ENCODE measurements at places on chromosomes 6 and 20. TPM values are rescaled to one million over a fixed set of nuclear protein-coding genes. Genes with fewer than 3 reads are reported as not detected.
A peak's percentile ranks its signal among the peaks of the same experiment; 100 is the strongest.

CST7 gene
- total RNA-seq = 1.1 TPM

CST2 gene
- total RNA-seq = not detected

DNA sequence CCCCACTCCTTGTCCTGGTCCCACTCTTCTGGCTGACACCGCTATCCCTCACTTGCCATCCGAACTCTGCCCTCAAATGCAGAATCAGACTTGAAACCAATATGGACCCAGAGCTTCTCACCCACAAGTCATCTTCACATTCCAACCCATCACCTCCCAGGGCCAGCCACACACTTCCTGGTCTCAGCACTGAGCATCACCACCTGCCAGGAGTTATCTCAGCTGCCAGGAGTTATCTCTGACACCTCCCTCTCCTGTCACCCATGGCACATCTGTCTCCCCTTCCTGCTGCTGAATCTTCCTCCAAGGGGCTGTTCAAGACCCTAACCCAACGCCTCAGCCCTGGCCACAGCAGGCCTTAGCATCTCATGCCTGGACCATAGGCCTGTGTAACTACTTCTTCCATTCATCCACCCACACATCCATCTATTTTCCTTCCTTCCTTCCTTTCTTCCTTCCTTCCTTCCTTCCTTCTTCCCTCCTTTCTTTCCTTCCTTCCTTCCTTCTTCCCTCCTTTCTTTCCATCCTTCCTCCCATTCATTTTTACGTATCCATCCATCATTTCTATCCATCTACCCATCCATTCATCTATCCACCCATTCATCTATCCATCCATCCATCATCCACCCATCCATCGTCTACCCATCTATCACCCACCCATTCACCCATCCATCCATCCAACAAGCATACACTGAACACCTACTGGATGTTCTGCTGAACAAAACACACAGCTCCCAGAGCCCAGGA is 74.6 kb upstream of the NNAT start:
- no peak for DNase-seq

- no peak for DNase-seq
These were observed 19.3 kb upstream of the SASH1 start for GRCh38 chr6:148323344-148323743.

- DNase-seq = peak; percentile 81
These were observed 43.4 kb upstream of the ESR1 start for GRCh38 chr6:151763938-151764680.

SOBP gene
- total RNA-seq = 49.4 TPM

GRCh38 chr6:5525209-5525608 is 263.9 kb downstream of the FARS2 start:
- DNase-seq = no peak

DNA sequence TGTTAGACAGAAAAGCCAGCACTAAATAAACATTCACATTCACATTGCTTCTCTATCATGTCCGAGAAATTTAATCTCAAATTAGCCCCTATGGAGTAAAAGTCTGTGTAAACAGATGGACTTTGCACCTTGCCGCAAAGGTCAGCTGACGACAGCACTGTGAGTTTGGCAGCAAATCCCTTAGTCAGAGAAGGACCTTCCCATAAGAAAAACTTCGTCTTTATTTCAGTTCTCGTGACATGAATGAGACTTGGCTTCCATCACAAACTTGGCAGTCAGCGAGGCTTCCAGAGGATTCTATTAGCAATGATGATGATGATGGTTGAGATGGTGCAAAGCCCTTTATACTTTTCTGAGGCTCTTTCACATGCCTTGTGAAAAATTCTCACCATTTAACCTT is 133.7 kb upstream of the IFNGR1 start:
- DNase-seq = no peak

DNA sequence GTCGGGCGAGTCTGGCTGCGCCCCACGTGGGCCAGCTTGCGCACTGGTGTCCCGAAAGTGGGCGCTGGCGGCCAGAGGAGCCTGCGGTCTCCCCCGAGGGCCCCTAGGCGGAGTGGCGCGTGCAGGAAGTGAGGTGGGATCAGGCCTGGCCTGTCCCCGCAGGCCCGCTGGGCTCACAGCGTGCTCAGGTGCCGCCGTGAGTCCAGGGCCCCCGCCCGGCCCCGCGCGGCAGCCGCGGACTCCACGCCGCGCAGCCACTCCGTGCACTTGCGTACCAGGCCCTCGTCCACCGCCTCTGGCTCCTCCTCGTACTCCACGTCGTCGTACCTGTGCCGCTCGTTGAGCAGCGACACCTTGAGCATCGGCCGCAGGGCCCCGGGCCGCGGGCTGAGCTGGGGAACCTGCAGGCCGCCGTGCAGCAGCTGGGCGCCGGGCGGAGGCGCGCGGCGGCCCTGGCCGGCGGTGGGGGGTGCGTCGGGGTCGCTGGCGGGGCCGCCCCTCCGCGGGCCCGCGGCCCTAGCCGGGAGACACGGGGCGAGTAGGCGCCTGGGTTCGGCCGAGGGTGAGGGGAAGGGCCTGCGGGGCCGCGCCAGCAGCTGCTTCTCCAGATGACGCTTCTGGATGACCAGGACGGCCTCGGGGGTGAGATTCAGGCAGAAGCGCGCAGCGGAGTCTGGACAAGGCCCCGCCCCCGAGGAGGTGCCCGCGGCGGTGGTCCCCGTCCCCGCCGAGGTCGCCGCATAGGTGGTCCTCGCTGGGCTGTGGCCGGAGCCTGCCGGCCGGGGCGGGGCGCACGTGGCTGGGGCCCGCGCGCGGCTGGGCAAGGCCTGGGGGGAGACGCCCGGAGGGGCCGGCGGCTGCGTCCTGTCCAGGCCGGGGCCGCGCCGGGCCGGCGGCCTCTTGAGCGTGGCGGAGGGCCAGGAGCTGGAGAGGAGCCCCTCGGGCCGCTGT is 835 bp downstream of the PRR18 start:
- no peak for DNase-seq

GRCh38 chr20:1870792-1871550 is 24.2 kb upstream of the SIRPA start:
- no peak for DNase-seq

All from dorsolateral prefrontal cortex (tissue), 122 donors.